ENCODE measurements at places on chromosomes 5 and 9.

DNA sequence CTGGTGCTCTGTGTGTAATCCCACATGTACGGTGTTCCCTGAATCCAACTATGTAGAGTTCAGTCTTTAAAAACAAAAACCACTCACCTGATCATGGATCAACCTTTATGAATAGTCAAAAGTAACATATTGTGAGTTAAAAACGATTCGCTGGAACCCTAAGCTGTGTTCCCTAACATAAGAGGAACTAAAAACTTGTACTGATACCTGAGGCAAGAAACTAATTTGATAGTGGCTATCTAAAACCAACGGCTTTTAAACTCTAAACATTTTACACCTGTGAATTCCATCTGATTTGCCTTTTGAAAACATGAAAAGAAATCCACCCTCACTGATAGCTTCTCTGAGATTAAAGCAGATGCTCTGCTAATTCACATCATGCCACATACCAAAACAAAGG, 101.5 kb downstream of the DEPDC1B start:
- no peak for DNase-seq

DNA sequence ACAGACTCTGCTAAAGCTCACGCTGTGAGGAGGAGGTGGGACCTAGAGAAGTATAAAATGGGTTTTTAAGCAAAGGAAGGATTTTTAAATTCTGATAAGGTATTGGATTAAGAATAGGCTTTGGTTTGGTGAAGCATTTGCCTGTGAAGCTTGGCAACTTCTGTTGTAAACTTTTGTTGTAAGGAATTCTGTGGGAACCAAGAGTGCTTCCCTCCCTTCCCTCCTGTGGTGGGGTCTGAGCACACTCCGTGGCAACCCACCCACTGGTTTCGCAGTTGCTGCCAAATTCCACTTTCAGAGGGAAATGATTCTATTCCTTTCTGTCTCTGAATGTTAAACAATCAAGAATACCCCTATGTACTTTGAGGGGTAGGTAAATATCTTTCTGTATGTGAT, 28.6 kb upstream of the GTF2H2C start:
- no peak for DNase-seq

DNA sequence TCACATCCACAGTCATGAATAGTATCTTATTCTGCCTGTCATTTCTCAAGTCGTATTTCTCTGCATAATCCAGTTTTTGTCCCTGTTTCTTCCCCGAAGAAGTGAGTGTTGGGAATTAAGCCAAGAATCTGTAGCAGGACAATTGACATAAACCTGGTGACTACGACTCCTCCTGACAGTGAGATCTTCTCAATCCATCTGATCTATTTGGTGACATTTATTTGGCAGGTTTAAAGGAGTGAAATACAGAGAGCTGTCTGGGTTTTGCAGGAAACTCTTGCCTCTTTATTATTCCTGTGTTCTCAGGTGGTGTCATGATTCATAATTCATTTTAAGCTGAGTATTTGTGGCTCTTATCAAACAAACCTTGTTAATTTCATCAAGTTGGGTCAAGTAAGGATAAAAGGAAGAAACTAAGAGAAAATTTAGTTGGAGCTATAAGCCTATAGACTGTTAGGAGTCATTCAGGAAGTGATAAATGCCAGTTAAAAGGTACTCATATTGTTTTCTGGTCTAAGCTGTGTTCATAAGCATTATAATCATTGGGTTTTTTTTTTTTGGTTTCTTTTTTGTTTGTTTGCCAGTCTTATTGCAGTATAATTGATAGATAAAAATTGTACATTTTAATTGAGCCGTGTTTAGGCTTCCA, 95.9 kb upstream of the PCSK1 start:
- no peak for DNase-seq

DNA sequence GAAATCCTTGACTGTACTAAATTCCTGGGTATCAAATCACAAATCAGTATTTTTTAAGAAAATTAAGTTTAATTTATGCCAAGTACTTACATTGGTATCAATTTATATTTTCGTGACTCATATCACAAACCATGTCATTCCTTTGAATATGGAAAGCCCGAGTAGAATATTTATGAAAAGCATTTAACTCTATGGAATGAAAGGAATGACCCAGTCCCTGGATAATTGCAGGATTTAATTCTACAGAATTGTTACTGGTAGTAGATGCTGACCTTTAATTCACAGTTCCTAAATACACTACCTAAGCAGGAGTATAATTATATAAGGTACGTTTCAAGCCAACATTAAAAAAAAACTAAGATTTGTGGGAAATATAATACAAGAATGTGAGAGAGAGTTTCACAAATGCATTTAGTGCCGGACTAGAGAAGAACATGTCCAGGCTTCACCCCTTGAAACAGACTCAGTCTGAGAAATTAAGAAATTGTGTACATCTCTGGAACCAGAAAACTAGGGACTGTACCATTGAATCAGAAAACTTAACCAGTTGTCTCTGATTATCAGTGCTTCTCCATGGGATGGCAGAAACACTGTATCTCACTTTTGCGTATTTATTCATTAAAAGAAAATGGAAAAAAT, 28.5 kb upstream of the PLPPR1 start:
- no peak for DNase-seq

DNA sequence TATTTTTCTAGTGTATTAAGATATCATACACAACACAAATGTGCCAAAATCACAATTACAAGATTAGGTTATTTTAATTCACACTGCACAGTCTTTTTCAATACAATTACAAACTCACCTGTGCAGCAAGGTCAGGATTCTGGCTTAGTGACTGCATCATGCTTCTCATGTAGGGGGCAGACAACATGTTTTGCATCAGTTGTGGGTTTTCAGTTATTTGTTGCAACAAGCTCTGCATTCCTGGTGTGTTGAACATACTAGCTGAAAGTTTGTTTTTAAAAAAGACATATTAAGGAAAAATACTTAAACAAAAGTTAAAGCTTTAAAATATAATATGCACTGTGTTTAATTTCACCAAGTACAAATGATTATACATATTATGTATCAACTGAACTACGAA, 38.7 kb downstream of the UBQLN1 start:
- DNase-seq: no peak

GRCh38 chr9:136499071-136499934, 16.5 kb upstream of the SEC16A start:
- DNase-seq: no peak

DNA sequence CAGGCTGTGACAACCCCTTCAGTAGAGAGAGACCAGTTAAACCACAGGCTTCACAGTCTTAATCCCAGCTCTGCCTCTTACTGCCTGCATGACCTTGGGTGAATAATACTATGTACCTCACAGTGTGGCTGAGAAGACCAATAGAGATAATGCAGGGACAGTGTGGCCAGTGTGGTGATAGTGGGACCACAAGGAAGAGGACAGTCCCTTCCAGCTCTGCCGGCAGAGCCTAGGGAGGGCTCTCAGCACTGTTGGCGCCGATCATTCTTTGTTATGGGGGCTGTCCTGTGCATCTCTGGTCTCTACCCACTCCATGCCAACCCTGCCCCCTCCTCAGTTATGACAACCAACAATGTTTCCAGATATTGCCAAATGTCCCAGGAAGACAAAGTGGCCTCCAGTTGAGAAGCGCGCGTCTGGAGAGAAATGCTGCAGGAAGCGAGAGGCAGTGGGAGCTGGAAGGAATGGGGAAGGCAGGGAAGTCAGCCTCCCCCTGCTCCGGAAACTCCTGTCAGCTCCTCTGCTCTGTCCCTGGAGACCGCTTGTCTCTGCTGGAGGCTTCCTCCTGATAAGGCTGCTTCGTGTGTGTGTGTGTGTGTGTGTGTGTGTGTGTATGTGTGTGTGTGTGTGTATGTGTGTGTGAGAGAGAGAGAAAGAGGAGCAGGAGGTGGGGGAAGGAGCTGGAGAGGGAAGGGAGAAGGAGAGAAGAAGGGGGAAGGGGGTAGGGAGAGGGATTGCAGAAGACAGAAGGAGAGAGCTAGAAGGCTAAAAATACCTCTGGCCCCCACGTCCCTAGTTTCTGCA, 31.8 kb upstream of the FABP6 start:
- no peak for DNase-seq

DNA sequence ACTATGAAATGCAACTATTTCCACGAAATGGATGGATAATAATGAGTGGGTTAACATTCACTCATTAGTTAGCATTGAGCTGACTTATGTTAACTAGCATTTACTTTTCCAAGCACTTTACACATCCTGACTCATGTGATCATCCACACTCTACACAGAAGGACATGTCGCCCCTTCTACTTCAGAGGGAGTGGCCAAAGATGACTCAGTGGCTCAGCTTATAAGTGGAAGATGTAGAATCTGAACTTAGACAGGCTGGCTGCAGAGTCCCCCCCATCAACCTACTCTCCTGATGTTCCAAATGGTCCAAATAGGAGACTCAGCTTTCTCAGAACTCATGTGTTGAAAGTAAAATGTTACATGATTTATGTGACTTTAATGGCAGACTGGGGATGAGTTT, 146.0 kb downstream of the ADCY2 start:
- DNase-seq: no peak

DNA sequence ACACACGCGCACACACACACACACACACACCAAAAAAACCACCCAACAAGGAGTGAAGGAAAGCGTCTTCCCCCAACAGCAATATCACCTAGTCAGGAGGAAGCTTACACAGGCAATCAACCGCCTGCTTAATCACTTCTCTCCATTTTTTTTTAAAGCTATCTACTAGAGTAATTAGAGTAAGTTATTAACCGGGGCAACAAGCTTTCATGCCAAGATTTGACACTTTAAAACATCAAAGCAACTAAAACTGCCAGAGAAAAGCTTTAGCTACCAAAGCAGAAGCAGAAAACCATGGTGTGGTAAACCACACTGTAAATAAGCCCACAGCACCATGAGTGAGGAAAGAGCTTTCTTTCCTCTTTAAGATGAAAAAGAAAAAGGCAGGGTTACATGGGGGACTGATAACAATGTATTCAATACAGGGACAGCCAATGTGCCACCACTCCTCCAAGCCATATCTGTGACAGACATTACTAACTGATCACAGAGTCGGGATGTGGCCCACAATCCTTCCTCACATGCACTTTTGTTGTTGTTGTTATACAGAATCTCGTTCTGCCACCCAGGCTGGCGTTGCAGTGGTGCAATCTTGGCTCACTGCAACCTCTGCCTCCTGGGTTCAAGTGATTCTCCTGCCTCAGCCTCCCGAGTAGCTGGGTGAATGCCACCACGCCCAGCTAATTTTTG, 282.1 kb downstream of the CRB2 start:
- peak; percentile 32 for DNase-seq

DNA sequence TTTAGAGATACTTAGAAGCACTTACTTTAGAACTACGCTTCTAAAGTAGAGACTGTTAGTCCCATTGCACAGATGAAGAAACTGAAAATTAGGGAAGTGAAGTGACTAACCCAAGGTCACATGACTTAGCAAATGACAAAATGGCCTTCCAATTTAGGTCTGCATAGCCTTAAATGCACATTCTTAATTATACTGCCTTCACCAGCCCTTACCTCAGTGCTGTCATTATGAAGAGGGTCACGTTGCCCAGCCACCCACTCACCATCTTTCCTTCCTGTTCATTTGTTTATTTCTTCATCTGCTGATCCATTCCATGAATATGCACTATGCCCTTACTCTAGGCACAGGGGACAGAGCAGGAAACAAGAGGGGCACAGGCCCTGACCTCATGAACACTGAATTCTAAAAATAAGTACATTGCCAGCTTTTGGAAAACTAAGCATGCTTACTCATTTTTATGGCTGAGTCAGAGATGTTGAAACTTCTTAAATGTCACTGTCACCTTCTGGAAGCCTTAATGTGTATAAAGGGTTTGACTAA, 8.6 kb downstream of the HAVCR2 start:
- DNase-seq: peak; percentile 43

- DNase-seq: no peak
These were observed 260.4 kb downstream of the CWC27 start for GRCh38 chr5:65029178-65029577.

DNA sequence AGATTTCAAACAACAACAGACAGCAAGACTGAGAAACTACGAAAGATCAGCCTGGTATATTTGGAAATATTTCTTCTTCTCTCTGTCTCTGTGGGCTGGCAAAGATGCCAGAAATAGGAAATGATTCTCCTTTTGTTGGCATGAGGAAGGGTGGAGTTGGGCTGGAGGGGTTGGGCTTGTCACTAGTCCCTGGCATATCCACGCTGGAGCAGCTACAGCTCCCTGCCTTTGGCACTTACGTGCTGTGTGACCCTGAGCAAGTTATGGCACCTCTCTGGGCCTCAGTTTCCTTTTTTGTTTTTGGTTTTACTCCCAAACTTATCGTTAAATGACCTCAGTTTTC, 354 bp upstream of the KCNMB1 start:
- no peak for DNase-seq

GRCh38 chr5:143386725-143387124, 16.8 kb downstream of the NR3C1 start:
- no peak for DNase-seq

DNA sequence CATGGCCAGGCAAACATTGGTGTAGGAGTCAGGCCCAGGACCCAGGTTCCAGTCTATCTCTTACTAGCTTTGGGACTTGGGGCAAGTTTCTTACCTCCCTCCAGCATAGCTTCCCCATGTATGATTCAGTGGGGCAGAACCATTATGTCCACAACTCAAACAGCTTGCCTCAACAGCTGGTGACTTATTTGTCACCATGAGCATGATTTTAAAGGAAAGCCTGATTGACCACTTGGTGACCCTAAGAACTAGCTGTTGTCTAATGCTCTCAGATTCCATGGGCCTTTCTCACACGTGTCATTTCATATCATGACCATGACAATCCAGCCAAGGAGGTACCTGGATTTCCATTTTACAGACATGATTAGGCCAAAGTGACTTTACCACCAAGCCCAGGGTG, 126.4 kb downstream of the TTLL11 start:
- DNase-seq: no peak

DNA sequence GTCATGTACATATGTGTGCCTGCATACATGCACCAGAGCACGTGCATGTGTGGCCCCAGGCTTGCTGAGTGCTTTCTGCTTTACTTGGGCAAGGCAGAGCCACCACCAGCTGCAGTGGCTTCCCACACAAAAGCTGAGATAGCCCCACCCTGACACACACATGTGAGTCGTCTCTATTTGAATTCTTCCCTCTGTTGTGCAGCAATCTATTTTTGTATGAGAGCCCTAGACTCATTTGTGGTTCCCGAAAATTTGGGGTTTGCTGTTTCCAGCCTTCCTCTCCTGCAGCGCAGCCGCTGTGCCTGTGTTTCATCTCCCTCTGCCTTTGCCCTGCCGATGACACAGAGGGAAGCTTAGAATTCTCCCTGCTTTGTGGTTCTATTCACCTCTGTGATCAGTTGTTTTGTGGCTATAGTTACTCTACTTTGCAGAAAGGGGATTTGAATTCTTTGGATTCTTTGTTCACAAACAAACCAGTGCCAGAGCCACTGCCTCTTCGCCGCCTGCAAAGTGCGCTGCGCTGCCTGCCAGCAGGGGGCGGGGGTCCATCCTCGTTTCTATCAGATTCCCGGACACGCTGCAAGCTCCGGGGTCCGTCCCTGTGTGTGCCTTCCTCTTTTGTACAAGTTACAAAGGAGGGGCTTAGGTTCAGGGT, 95.8 kb upstream of the DAP start:
- peak; percentile 67 for DNase-seq

GRCh38 chr5:34538026-34538672, 118.0 kb upstream of the RAI14 start:
- DNase-seq: peak; percentile 59

GRCh38 chr5:58043032-58043945, 416.6 kb downstream of the PLK2 start:
- no peak for DNase-seq

All from stimulated activated CD8-positive, alpha-beta memory T cell treated with anti-CD3 and anti-CD28 coated beads, Interleukin-4, amount 100 ng/mL, for 48 hours (primary cell).